ENCODE measurements at places on chromosomes 3 and 15.

DNA sequence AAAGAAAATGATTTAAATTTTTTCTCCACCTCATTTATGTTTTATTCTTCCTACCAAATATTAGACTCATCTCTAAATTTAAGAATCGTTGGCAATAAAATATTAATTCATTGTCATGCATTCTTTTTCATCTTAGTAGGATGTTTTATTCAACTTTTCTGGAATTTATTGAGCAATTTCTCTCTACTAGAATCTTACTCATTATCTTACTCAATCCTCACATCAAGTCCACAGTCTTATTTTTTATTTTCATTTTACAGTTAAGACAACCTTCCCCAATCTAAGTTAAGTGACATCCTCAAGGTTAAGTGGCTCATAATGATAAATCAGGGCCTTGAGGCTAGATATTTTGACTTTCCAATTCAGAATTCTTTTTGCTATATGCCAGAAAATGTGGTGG lies 15.9 kb upstream of the ALDH1A2 start:
- no peak for DNase-seq

GRCh38 chr3:77780278-77780996 lies 740.5 kb downstream of the ROBO2 start:
- DNase-seq = no peak

DNA sequence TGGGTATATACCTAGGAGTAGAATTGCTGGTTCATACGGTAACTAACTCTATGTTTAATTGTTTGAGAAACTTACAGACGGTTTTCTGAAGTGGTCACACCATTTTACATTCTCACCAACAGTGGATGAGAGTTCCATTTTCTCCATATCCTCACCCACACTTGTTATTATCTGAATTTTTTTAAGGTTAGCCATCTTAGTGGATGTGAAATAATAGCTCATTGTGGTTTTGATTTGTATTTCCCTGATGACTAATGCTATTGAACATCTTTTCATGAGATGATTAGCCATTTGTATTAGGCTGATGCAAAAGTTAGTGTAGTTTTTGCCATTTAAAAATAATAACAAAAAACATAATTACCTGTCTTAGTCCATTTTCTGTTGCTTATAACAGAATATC lies 18.6 kb downstream of the CSTA start:
- DNase-seq = no peak

DNA sequence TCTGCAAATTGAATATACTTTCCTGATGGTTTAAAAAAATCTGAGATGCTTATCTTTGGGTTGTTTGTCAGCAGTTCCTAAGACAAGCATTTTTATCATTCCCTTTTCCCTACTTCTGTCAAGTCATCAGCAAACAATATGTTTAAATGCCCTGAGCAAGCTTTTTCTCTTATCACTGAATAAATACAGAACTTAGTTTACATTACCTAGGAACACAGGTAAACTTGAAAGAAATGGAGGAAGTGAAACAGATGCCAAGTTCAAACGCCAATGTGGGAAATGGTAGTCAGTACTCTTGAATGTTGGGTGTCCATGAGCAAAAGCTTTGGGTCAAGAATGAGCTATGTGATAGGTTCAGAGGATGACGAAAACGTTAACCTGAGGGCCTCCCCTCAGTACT lies 17.2 kb upstream of the TCAIM start:
- DNase-seq = no peak

- DNase-seq = peak; percentile 32
Observed at GRCh38 chr3:152071924-152072323, 196.8 kb upstream of the MBNL1 start.

DNA sequence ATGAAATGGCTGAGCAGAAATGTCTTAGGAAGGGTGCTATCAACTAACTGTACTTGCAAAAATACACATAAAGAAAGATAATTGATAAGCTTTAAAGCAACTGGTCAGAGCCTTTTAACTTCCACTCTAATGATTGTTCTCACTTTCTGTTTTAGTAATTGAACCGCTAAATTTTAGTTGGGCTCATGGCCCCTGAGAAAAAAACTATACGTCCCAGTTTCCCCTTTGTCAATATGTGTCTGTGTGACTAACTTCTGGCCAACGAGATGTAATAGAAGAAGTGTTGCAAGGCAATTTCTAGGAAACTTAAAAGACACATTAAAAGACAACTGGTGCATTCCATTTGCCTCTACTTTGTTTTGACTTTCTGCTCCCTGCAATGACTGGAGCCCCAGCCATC lies 223.9 kb downstream of the NR1D2 start:
- no peak for DNase-seq

All from CD4-positive, alpha-beta T cell treated with Interleukin-6 at 100 ng/mL for 8 hours (primary cell).